ENCODE measurements at places on chromosomes 6 and 20.

GRCh38 chr6:6923605-6924004 lies 184.2 kb upstream of the RREB1 start:
- no peak for DNase-seq

- DNase-seq = no peak
Measured at GRCh38 chr6:148358196-148358785, 15.7 kb downstream of the SASH1 start.

DNA sequence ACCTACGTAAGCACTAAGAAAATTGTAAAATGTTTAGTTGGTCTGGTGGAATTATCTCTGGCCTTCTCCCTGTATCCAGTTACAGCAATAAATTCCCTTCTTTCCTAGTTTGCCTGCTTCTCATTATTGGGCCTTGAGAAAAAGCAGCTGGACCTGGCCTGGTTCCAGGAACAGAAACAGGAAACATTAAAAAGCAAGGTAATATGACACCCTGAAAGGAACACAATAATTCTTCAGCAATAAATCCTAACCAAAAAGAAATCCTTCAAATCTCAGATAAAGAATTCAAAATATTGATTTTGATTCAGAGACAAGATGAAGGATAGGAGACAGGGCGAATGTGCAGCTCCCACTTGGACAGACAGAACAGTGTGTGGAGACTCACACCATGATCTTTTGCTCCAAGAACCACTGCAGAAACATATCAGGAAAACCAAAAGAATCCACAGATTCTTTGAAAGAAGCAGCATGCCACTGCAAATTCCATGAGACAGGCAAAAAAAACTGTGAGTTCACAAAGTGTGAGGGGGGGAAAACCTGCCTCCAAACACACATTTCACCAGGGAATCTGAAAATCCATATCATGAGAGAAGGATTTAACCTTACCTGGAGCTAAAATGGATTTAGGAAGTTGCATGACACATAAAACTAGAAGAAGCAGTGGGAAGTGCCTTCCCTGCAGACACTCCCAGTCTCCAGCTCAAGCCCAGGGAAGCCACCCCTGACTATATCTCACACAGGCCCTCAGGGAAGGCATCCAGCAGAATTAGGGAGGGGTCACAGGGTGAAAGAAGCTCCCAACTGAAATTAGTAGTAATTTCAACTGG lies 28.9 kb downstream of the TREM1 start:
- no peak for DNase-seq

- no peak for DNase-seq
Measured at GRCh38 chr6:168584671-168585070, 143.7 kb downstream of the SMOC2 start.

DNA sequence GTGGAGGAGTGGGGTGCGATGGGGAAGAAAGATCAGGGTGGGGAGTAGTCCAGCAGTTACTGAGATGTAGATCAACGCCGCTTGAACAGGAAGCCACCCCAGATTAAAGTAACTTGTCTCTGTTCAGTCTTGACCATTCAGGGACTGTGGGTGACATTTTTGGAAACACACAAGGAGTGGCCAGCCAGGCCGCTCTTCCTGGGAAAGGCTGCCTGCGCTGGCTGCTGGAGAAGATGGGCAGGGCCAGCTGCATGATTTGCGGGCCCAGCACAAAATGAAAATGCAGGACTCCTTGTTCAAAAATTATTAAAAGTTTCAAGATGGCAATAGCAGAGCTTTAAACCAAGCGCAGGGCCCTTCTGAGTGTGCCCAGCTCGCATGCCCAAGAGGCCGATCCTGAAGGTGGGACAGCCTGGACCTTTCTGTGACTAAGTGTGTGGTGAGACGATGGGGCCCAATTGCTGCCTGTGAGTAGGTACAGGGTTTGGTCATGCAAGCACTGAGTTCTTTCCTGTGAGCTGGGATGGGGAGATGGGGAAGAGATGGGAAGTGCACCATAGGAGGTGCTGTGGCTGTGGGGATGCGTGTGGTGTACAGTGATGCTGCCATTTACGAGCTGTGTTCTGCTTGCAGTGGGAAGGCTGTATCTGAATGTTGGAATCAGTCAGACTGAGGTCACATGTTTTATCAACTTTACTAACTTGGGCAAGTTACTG lies 51.3 kb downstream of the DAAM2 start:
- peak; percentile 20 for DNase-seq

GRCh38 chr6:144302701-144303372 lies 17.7 kb downstream of the UTRN start:
- DNase-seq = no peak

DNA sequence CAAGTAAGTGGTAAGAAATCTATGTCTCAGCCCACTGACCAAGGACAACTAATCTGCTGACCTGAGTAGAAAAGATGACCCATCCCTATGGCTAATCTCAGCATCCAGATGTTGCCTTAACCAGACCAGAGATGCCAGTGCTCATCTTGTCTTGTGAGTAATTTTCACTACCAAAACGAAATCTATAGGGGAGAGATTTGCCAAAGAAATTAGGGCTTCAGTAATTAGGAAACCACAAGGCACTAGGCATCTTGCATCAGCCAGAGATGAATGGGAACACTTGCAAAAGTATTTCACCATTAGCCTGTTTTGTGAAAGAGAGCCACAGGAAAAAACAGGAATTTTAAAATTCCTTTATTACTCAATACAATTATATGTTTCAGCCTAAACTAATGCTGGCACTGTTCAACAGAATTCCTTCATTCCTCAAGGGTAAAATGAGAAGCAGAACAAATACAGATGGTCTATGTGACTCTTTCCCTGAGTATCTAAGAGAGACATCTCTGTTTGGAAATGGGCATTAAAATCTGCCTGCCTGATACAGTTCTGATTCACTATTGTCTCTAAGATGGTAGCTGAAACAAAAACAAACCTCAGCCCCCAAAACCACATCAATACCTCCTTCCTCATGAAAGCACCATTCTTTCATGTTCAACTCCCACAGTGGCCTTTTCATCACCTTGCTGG lies 87.8 kb downstream of the GMDS start:
- no peak for DNase-seq

DNA sequence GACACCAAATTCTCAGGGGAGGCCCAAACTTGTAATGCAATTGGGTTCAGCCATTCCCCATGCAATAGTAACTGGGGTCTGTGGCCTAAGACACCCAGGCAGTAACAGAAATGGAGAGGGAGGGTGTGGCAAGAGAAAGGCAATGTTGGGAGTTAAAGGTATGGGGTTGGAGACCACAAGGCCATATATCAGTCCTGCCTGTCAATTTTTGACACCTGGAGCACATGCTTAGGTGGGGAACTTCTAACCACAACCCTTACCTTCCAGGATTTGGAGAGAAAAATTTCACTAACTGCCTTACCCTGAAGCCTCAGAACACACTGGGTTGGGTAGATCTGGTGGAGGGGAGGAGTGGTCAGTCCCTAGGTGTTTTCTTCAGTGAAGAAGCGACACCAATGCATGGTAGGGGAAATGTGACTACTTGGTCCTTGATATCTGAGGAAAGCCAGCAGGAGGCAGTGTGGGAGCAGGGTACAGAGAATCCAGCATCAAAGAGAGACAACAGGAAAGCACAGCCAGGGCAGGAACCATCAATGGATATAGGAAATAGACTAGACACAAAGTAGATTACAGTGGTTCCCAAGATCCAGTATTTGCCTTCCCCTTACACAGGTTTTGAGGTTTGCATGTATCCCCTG lies 6.8 kb upstream of the USP49 start:
- peak; percentile 37 for DNase-seq

DNA sequence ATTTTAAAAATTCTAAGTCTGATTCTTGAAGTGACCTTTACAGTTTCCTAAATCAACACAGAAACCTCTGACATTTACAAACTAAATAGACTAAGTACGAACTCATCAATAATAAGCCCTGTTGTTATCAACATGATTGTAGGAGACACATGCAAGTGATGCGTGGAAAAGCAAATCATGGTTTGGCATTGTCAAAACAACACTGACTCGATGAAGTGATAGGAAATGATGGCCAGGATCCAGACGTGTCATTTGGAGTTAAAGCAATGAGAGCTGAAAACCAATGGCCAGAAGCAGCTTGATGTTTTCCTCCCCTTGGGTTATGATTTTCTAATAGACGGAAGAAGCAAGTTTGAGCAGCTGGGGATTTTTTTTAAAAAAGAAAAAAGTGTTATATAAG lies 117.4 kb upstream of the FAM184A start:
- DNase-seq = no peak

DNA sequence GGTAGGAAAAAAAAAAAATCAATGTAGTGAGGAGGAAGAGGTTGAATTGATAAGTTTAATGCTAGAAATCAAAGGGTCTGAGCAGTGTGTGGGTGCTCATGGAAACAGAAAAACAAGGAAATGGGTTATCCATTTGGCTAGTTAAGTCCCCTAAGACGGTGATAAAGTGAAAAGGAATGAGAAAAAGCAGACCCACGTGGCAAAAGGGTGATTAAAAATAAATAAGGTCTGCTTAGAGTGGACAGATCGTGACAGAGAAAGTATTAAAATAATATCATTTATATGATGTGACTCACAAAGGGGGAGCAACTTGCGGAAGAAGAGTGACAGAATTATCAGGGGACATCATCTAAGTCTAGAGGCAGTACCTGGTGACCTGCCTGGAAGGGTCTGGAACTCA lies 251.7 kb upstream of the THEMIS start:
- no peak for DNase-seq

GRCh38 chr6:73177221-73177944 lies 47.9 kb downstream of the KHDC1L start:
- no peak for DNase-seq

- no peak for DNase-seq
Measured at GRCh38 chr6:41302638-41303037, 16.2 kb upstream of the TREM1 start.

DNA sequence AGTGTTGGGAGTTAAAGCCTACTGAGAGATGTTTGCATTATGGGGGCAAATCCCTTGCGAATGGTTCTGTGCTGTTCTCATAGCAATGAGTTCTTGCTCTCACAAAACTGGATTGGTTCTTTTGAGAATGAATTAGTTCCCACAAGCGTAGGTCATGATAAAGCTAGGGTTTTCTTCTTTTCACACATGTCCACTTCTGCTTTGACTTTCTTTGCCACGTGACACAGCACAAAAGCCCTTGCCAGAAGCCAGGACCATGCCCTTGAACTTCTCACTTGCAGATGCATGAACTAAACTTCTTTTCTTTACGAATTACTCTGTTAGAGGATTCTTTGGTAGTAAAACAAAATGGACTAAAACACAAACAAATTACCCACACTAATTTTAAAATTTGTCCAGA lies 922.8 kb downstream of the EPHA7 start:
- no peak for DNase-seq

DNA sequence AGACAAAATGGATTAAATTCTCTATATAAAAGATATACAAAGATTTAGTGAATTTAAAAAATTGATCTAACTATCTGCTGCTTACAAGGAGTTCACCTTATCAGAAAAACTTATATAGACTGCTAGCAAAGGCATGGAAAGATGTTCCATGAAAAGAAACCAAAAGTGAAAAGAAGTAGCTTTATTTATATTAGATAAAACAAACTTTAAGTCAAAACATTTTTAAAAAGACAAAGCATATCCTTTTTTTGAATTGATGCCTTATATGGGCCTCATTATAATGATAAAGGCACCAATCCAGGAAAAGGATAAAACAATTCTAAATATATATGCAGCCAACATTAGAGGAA lies 334.2 kb downstream of the MEI4 start:
- no peak for DNase-seq

DNA sequence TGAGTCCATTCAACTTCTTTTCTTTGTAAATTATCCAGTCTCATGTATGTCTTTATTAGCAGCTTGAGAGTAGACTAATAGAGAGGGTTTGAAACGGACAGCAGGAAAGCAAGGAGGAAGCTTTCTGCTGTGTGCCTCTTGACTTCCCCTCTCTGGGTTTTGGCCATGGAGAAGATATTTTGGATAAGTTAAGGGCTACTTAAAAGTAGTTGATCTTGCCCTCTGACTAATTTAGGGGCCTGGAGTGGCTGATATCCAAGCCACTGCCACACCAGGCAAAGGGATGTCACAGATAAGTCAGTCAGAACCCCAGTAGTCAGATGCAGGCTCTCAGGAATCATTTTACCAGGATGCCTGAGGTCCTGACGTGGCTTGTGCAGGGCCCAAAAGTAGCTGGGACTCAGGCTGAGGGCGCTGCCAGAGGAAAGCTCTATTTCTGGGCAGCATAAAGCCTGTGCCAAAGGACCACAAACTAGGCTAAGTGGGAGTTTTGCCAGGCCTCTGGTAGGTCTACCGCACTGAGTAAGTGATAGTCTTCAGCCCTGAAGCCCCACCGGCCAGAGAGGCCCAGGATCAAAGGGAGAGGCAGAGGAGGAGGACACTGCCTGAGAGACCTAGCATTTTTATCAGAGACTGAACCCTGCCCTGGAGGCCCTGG lies 41.6 kb upstream of the IYD start:
- no peak for DNase-seq

- no peak for DNase-seq
Measured at GRCh38 chr6:42125231-42125630, 17.2 kb downstream of the C6orf132 start.

- no peak for DNase-seq
Measured at GRCh38 chr6:49913636-49914375, 47.5 kb upstream of the CRISP1 start.

DNA sequence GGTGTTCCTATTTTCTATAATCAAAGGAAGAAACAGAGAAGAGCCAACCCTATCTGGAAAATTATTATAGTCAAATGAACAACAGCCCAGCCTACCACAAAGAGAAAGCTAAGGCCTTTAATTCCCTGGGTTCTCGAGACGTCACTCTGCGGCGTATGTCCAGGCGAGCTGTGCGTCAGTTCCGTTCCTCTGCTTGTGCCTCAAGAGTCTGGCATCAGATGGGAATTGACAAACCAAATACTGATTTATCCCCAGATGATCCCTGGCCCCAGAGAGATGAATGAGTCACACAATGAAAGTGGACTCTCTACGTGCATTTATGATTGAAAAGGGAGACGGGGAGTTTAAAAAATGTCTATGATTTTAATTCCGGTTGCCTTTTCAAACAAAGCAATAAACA lies 151.6 kb upstream of the PDE10A start:
- no peak for DNase-seq

GRCh38 chr6:122752459-122752858 lies 27.1 kb upstream of the FABP7 start:
- DNase-seq = no peak

DNA sequence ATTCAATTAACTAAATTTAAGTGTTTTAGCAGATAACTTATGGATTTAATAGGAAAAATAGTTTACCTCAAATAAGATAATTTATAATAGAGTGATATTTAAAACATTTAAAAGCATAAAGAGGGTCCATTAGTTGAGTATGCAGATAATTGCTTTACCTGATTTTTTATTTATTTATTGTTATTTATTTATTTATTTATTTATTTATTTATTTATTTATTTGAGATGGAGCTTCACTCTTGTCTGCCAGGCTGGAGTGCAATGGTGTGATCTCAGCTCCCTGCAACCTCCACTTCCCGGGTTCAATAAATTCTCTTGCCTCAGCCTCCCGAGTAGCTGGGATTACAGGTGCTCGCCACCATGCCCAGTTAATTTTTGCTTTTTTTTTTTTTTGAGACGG lies 982.9 kb downstream of the TFAP2A start:
- no peak for DNase-seq

GRCh38 chr20:3316136-3316535 lies 77.1 kb upstream of the SLC4A11 start:
- DNase-seq = no peak

GRCh38 chr6:108102965-108103364 lies 28.4 kb upstream of the OSTM1 start:
- DNase-seq = no peak

All from NCI-H82 (cell line).